ENCODE measurements at places on chromosomes 6 and 20. TPM values are rescaled to one million over a fixed set of nuclear protein-coding genes. Genes with fewer than 3 reads are reported as not detected.
A peak's percentile ranks its signal among the peaks of the same experiment; 100 is the strongest.

- peak overlapping the region; percentile 99 for H3K27ac ChIP-seq
- H3K27me3 ChIP-seq = no peaks in the 10 kb centered on the region
- peak; percentile 59 for DNase-seq
- H3K4me1 ChIP-seq = peaks cover 13% of the 10 kb centered on the region
- peaks cover 29% of the 10 kb centered on the region for H3K36me3 ChIP-seq
These were observed 1.5 kb downstream of the BRD2 start for GRCh38 chr6:32969685-32970412.

DNA sequence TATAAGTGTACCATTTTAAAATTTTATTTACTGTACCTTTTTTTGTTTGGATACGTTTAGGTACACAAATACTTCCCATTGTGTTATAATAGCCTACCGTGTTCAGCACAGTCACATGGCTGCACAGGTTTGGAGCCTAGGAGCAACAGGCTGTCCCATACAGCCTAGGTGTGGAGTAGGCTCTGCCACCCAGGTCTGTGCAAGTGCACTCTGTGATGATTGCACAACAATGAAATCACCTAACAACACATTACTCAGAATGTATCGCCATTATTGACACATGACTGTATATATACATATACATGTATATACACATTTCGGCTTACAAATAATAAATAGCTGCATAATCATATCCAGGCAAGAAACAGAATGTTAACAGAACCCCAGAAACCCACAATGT is 15.4 kb downstream of the SERAC1 start:
- H3K4me3 ChIP-seq = no peak overlapping the region
- H3K27ac ChIP-seq = no peak overlapping the region
- no peaks in the 10 kb centered on the region for H3K4me1 ChIP-seq
- H3K27me3 ChIP-seq = no peaks in the 10 kb centered on the region
- no peak for DNase-seq

- no peak for DNase-seq
- no peaks in the 10 kb centered on the region for H3K4me1 ChIP-seq
- no peaks in the 10 kb centered on the region for H3K27me3 ChIP-seq
- H3K27ac ChIP-seq = no peak overlapping the region
These were observed 21.2 kb downstream of the TFAP2A start for GRCh38 chr6:10393544-10394225.

Gene SLC24A3
- total RNA-seq = not detected

DNA sequence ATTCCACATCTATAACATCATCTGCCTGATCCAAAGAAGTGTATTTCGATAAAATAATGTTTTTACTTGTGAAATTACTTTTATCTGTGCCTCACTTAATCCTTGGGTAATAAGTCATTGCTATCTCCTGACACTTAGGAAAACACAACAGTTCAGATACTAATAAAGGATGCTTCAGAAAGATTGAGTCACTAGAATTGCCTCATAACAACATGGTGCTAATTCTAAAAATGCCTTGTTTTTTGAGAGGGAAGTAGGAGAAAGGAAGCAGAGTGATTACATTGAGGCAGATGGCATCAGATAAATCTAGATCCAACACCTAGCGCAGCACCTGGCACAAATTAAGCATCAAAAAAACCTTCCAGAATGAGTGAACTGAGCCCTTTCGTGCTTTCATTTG is 69.0 kb downstream of the NCOA7 start:
- H3K36me3 ChIP-seq = 0 out of 2 replicates have a peak, but pooled peaks cover 7% of the 10 kb centered on the region
- no peak overlapping the region for H3K27ac ChIP-seq
- no peak for DNase-seq
- no peak overlapping the region for H3K4me3 ChIP-seq
- peaks cover 17% of the 10 kb centered on the region for H3K4me1 ChIP-seq

Measured in PC-9 (cell line).